Caco-2 (cell line): ENCODE measurements at places on chromosomes 16 and 17. TPM values are rescaled to one million over a fixed set of nuclear protein-coding genes. Genes with fewer than 3 reads are reported as not detected.

Gene C16orf86
- total RNA-seq: 0.34 and 0.53 TPM in 2 replicates

Gene ABCA9
- total RNA-seq: 0.19 and 0.27 TPM in 2 replicates

Gene C16orf96
- 0.11 and 0.19 TPM in 2 replicates for total RNA-seq

Gene CMIP
- 63.7 and 68.0 TPM in 2 replicates for total RNA-seq

Gene MYH1
- not detected in 2 replicates for total RNA-seq

Gene CDH3
- 114 and 144 TPM in 2 replicates for total RNA-seq

Gene CD300A
- total RNA-seq: not detected in 2 replicates

Gene ACSM2A
- total RNA-seq: not detected in 2 replicates

Gene GPT2
- total RNA-seq: 128 and 142 TPM in 2 replicates

Gene TLCD1
- 31.7 and 37.9 TPM in 2 replicates for total RNA-seq

Gene SYT17
- 4.2 and 4.6 TPM in 2 replicates for total RNA-seq

DNA sequence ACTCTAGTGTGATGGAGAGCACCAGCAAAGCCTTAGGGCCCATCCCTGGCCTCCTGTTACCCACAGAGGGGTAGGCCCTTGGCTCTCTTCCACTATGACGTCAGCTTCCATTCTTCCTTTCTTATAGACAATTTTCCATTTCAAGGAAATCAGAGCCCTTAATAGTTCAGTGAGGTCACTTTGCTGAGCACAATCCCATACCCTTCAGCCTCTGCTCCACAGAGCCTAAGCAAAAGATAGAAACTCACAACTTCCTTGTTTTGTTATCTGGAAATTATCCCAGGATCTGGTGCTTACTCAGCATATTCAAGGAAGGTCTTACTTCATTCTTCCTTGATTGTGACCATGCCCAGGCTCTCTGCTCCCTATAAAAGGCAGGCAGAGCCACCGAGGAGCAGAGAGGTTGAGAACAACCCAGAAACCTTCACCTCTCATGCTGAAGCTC is at the start of gene CCL8:
CCL8 (plus strand) TSS at position 397 of the 445 bp plus-strand sequence. CDS start 67 bp downstream, outside the sequence.
- no peak for DNase-seq

GRCh38 chr17:76844485-76844829 is 23.7 kb upstream of the MGAT5B start:
- no peak for DNase-seq

GRCh38 chr16:54466233-54466632 is 179.6 kb upstream of the IRX3 start:
- no peak for DNase-seq

DNA sequence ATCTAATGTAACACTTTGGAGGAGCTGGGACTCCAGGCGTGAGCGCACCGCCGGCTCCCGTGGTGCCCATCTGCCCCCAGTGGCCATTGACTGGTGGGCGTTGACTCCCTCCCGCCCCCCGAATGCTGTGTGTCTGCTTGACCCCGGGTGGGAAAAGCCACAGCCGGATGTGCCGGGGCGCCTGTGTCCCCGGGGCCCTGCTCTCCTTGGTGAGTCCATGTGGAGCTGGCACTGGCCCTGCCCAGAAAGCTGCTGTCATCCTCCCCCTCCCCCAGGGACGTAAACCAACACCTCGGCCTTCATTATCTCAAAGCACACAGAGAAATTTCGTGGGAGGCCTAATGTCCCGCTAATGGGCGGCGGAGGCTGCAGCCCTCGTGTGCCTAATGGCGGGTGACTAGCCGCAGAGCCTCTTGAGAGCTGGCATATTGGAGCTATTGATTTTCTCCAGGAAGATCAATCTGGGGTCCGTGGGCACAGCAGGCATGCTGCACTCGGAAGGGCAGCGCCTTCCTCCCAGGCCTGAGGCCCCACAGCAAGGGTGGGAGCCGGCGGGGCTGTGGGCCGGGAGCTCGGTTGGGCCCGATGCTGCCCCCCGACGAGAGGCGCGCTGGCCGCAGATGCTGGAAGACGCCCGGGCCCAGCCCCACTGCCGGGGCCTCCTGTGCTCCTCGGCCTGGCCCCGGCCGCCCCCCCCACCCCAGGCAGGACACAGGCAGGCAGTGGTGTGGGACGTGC is 4.0 kb upstream of the PERCC1 start:
- DNase-seq: no peak

DNA sequence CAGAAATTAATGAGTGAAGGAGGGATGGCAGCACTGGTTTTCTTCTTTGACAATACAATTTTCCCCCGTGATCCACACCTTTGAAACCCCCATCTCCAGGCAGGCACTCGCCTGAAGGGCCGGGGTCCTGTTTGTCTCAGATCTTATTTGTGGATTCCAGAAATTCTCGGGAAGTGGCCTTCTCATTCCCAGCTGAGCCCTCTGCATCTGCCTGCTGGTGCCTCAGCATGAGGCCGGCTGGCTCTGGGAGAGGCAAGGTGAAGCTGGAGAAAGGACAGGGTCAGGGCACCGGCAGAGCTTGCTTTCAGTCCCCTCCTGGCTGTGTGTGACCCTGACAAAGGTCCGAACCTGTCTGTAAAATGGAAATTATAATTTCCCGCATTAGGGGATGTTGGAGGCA is 35.8 kb upstream of the C1QL1 start:
- DNase-seq: no peak

GRCh38 chr17:31807846-31808245 is 51.2 kb downstream of the COPRS start:
- DNase-seq: no peak

GRCh38 chr17:50203086-50203485 is 1.7 kb upstream of the COL1A1 start:
- DNase-seq: no peak

- no peak for DNase-seq
Observed at GRCh38 chr16:51559901-51560300, 408.8 kb upstream of the SALL1 start.

- no peak for DNase-seq
Observed at GRCh38 chr17:13480877-13481276, 120.9 kb downstream of the HS3ST3A1 start.

DNA sequence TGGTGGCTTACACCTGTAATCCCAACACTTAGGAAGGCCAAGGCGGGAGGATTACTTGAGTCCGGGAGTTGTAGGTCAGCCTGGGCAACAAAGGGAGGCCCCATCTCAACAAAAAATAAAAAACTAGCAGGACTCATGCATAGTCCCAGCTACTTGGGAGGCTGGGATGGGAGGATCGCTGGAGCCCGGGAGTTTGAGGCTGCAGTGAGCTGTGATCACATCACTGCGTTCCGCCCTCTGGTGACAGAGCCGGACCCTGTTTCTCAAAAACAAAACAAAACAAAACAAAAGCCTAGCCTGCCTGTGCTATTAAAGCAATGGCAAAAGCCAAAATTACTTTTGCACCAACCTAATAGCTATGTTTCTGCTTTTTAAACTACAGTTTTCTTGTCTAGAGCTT is 1.5 kb downstream of the FCSK start:
- DNase-seq: no peak

- DNase-seq: no peak
Observed at GRCh38 chr16:73015612-73016487, 32.1 kb downstream of the ZFHX3 start.

GRCh38 chr16:28574925-28575324 is 21.2 kb downstream of the SGF29 start:
- DNase-seq: no peak

GRCh38 chr17:39742856-39743436 is 5.2 kb downstream of the GRB7 start:
- no peak for DNase-seq

- no peak for DNase-seq
Observed at GRCh38 chr17:65154770-65155589, 17.8 kb downstream of the RGS9 start.

GRCh38 chr17:81015136-81015535 is 19.8 kb upstream of the BAIAP2 start:
- DNase-seq: no peak

- no peak for DNase-seq
Observed at GRCh38 chr16:17561056-17561455, 90.3 kb upstream of the XYLT1 start.
